ENCODE measurements at places on chromosomes 3 and 15.

DNA sequence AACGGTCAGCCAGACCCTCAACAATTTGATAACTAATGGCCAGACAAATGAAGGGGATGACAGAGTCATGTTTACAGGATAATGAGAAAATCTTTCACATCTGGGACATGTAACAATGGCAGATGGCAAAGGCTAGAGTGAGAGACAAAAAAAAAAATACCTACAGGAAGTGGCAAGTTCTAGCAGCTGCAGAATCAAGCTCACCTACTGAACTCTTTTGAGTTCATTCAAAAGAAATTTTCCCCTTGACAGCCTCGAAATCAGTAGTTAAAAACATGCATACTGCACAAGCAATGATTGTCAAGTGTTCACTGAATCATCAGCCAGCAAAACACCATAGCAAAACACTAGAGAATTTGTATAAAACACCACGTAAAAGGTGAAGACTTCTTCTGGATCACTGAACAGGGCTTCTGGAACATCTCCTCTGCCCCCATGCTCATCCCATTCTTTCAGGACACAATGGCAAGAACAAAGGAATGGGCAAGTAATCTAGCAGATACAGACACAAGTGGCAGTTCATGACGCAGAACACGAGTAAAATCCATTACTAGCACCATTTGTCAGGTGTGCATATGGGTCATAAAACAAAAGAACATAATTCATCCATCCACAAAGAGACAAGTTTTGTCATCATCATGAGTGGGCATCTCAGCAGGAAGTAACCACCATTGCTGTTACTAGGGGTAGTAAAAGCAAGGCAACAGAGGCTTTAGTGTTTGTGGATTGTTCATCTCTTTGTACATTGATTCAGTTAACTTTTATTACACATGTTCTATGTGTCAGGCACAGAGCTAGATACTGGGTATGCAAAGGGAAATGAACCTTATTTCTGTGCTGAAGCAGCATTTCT, 13.8 kb upstream of the KCNMB2 start:
- no peak for DNase-seq

GRCh38 chr15:82298520-82298919, 35.9 kb downstream of the SAXO2 start:
- peak; percentile 92 for DNase-seq

- DNase-seq, result no peak
Measured at GRCh38 chr3:135757421-135757820, 208.1 kb upstream of the PPP2R3A start.

GRCh38 chr3:158775426-158776410, 26.1 kb upstream of the MFSD1 start:
- no peak for DNase-seq

- no peak for DNase-seq
Measured at GRCh38 chr15:51181905-51182304, 87.2 kb upstream of the TNFAIP8L3 start.

All from posterior cingulate gyrus (tissue), 11 donors.